SK-MEL-5 (cell line): ENCODE measurements at places on chromosomes 2 and 18. TPM values are rescaled to one million over a fixed set of nuclear protein-coding genes. Genes with fewer than 3 reads are reported as not detected.

SLC19A3 gene
- total RNA-seq = 1.4 and 1.6 TPM in 2 replicates

SFXN5 gene
- total RNA-seq = 7.1 and 7.8 TPM in 2 replicates

ABCG8 gene
- total RNA-seq = not detected in 2 replicates

IL36B gene
- not detected in 2 replicates for total RNA-seq

UCN gene
- 2.3 and 6.0 TPM in 2 replicates for total RNA-seq

REG3A gene
- total RNA-seq = not detected in 2 replicates

AKAIN1 gene
- total RNA-seq = not detected in 2 replicates

MBD1 gene
- total RNA-seq = 37.0 and 38.2 TPM in 2 replicates

HAAO gene
- not detected in 2 replicates for total RNA-seq

DSC2 gene
- total RNA-seq = 0.29 and 0.45 TPM in 2 replicates

IGFBP2 gene
- total RNA-seq = 445 and 479 TPM in 2 replicates

ZNF804A gene
- not detected in 2 replicates for total RNA-seq

RND3 gene
- total RNA-seq = 13.2 and 13.3 TPM in 2 replicates

ACMSD gene
- total RNA-seq = not detected in 2 replicates

TMEM200C gene
- total RNA-seq = 0.03 and 0.05 TPM in 2 replicates

G6PC2 gene
- total RNA-seq = not detected in 2 replicates

COL6A3 gene
- total RNA-seq = 0.05 and 0.11 TPM in 2 replicates

ACOXL gene
- total RNA-seq = not detected in 2 replicates

TTN gene
- total RNA-seq = under 0.01 TPM in 2 replicates

GPD2 gene
- 97.5 and 103 TPM in 2 replicates for total RNA-seq

PSD4 gene
- total RNA-seq = 0.43 and 0.63 TPM in 2 replicates

PKP4 gene
- 16.7 and 21.2 TPM in 2 replicates for total RNA-seq
